ENCODE measurements at places on chromosomes 13 and 19.
A peak's percentile ranks its signal among the peaks of the same experiment; 100 is the strongest.

DNA sequence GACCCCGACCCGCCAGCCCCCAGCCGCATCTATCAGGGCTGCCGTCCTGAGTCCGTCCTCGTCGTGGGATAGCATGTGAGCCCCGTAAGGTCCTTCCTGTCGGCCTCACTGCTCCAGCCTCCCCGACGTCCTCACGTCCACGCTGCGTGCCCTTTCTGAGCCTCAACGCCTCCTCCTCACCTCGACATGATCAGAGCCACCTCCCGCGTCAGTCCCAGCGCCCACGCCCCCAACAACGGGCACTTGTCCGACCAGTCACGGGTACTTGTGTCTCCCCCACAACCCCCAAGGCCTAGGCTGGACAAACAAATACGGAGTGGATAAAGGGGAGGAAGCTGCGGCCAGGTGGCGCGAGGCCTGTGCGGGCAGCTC, 665 bp downstream of the ZNF497 start:
- DNase-seq: peak; percentile 62

- no peak for DNase-seq
Measured at GRCh38 chr19:4206818-4207484, 22.4 kb upstream of the EBI3 start.

DNA sequence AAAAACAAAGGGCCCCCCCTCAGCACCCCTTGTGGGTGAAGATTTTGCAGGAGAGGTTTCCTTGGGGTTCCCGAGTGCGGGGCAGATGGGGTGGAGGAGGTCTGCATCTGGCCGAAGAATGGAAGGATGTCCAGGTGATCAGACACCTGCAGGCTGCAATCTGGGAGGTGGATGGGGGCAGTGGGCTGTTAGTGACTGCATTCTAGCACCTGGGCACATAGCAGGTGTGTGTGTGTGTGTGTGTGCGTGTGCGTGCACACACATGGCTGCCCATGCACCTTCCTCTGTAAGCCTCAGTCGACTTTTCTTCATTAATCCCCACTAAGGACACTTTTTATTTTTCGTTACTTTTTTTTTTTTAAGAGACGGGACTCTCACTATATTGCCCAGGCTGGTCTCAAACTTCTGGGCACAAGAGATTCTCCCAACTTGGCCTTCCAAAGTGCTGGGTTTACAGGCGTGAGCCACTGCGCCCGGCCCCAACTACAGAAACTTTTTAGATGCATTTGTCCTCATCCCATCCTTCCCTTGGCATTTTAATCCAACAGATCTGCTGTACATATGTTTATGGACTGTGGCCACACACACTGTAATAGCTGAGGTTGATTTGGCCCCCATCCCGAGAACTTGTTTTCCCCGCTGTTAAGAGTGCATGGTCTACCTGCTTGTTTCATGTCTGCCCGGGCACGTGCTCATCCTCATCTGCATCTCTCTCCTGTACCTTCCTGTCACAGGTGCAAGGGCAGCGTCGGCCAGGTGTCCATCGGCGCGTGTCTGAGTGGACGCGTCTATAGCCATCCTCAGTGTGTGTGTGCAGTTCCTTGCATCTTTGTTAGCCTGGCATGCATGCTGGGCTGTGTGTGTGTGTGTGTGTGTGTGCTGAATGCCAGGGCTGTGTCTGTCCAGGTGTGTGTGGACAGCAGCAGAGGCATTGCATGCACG, 731 bp downstream of the MAG start:
- no peak for DNase-seq

GRCh38 chr19:3978145-3978544, 7.1 kb downstream of the EEF2 start:
- DNase-seq: no peak

DNA sequence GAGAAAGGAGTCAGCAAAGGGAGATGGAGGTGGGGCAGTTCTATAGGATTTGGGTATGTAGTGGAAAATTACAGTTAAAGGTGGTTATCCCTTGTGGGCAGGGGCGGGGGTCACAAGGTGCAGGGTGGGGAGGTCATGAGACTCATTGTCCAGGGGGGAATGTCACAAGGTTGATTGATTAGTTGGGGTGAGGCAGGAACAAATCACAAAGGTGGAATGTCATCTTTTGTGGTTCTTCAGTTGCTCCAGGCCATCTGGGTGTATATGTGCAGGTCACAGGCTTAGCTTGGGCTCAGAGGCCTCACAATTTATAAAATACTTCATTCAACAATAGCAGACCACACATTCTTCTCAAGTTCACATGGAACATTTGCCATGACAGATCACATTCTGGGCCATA, 109.6 kb downstream of the ATP11A start:
- DNase-seq: no peak

DNA sequence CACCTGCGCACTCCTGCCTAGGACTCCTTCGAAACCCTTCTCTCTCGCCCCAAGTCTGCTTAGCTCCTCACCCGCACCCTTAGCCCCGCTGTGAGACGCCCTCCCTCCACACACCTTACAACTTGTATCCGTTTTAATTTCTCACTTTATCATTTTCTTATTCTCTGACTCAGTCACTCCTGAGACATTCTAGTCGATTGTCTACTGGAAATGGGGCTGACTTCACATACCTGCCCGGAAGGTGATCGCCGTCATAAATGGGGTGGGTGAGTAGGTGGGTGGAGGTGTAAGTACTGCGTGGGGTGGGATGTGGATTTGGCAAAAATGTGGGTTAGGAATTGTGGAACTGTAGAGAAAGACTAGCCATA, 714 bp downstream of the NDFIP2 start:
- DNase-seq: peak; percentile 74

GRCh38 chr13:102983496-102983895, 82.7 kb downstream of the SLC10A2 start:
- DNase-seq: no peak

DNA sequence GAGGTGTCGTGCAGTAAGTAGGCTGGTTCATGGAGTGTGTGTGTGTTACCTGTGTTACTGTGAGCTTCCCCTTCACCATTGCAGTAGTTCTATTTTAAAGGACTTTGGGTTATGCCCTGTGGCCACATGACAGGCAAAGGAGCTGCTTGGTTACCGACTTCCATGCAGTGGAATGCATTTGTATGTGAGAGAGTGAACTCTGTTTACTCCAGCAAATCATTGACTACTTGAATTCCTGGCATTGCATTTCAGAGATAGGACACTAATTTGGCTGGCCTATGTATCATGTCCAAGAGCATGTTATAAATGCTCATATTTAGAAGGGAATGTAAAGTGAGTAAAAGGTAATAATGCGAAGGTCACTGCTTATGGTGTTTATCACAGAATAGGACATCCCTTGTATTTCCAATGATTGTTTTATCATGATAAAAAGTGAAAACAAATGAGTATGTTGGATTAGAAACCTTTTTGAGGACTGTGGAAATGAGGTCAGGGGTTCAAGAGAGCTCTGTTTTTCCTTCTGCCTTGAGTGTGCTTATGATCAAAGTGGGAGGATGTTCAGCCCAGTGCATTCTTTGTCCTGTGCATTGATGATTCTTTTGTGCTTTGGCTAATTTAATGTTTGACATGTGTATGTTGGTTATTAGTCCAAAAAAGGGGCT, 156.5 kb downstream of the LMO7 start:
- DNase-seq: no peak

DNA sequence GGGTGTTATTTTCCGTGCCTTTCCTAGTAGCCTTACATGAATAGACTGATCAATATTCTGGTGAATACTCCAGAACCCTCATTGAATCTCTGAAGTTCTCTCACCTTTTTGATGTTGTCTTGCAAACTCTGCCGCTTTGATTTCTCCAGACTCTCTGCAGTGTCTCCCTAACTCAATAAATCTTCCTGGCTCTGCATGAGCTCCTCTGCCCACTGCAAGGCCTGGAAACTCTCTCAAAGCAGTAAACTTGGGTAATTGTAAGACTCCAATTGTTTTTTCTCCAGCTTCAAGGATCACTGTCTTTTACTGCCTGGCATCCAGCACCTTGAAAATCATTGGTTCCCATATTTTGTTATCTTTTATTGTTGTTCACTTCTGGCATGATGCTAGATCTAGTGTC, 198.4 kb downstream of the GPC5 start:
- DNase-seq: no peak

Data from stimulated activated CD4-positive, alpha-beta T cell treated with anti-CD3 and anti-CD28 coated beads, Interleukin-2, amount 100 ng/mL, for 24 hours (primary cell).